ENCODE measurements at places on chromosomes 5 and 9.

- DNase-seq: no peak
Observed at GRCh38 chr9:135615666-135616618, 23.4 kb downstream of the GLT6D1 start.

DNA sequence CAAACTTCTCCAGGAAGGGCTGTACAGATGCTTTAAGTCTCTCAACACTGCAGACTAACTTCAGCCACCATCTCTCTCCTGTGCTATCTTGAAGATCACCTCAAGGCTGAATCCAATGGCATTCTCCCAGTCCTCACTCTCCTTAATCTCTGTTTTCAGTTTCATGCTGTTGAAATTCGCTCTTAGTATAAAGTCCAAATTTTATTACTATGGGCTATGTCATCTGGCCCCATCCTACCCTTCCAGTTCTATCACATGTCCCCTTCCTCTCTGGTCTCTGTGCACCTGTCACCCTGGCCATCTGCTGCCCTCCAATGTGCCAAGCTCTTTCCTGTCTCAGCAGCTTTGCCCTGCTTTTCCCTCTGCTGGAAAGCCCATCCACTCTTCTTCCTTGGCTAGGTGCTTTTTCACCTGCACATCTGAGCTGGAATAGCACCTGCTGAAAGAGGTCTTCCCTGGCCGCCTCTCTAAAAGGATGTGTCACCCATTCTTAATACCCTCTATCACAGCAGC is 284.7 kb upstream of the MAP3K1 start:
- no peak for DNase-seq

GRCh38 chr5:160506006-160507004 is 84.7 kb downstream of the PTTG1 start:
- DNase-seq: no peak

DNA sequence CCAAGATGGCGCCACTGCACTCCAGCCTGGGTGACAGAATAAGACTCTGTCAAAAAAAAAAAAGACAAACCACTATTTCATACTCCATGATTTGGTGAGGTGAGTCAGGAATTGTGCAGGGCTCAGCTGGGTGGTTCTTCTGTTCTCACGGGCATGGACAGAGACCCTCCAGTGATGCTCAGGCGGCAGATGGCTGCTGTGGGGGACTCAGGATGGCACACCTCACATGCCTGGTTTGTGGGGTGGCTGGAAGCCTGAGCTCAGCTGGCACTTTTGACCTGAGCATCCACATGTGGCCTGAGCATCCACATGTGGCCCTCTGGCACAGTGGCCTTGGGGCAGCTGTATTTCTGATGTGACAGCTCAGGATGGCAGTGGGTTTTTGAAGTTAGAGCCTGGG is 217.2 kb downstream of the IRX2 start:
- no peak for DNase-seq

GRCh38 chr5:132787076-132787475 is 10.0 kb upstream of the SEPTIN8 start:
- DNase-seq: no peak

DNA sequence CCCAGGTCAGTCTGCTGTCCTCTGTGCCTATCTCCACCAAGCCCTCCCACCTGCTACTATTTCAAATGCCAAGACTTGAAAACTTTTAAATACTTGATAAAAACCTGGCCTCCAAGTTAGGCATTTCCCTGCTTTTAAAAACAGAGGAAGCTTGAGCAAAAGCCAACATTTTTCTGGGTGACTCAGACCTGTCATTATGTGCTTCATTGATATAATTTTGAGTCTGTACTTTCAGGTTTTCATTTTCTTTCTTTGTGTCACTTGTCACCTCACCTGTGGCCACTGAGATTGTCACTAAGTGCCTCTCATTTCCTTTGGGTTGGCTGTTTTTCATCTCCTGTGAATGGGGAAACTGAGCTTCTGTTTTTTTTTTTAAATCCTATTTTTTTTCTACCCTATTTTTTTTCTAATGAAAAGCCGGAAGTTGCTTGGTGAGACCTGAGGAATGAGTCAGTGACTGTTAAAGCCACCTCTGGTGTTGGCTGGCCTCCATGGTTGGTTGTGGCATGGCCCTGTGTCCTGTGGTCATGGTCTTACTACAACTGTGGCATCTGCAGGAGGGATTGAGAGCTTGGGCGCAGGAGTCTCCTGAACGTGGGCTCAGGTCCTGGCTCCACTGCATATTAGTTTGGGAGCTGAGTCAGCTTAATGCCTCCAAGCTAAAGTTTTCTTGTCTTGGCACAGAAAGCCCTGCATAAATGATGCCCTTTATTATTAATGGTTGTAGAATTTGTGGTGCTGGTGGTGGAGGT is 56.7 kb downstream of the ARHGAP26 start:
- peak; percentile 61 for DNase-seq

DNA sequence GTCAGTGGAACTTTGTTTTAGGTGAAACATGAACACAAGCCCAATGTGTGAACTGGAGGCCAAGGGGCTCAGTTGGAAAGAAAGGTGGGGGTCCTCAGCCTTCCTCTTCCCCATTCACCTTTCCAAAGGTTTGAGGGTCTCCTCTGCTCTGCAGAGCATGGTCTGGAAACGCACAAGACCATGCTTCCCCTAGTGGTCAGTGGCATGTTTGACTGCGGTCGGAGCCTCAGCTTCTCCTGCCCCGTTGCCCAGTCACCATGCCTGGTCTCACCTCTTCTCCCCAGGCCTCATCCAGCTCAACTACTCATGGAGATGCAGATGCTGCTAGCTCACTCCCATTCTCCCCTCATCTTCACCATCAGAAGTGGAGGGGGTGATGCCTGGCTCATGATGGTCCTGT is 340.3 kb downstream of the GADD45G start:
- no peak for DNase-seq

GRCh38 chr5:10301266-10301665 is 6.4 kb downstream of the CMBL start:
- DNase-seq: no peak

All from HS-27A (cell line).